ENCODE measurements at places on chromosomes 2 and 18.

- DNase-seq, result peak; percentile 12
These were observed 3.8 kb upstream of the ATP6V1C2 start for GRCh38 chr2:10717628-10718027.

DNA sequence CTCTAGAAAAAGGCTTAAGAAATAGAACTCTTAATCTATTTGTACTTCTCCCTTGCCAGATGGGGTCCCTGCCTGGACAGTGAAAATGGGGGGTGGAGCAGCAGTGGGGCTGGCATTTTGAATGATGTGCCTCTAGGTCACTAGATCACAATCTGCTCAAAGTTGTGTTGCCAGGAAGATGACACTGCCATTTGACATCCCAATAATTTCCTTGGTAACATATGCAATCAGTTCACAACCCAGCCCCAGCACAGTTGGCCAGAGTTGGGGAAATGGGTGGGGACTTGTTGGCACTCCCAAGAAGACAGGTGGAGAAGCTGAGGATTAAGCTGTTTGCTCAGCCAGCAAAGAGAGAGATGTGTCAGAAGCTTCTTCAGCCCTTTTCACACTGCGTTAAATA lies 558.3 kb upstream of the KLHL29 start:
- DNase-seq, result peak; percentile 24

DNA sequence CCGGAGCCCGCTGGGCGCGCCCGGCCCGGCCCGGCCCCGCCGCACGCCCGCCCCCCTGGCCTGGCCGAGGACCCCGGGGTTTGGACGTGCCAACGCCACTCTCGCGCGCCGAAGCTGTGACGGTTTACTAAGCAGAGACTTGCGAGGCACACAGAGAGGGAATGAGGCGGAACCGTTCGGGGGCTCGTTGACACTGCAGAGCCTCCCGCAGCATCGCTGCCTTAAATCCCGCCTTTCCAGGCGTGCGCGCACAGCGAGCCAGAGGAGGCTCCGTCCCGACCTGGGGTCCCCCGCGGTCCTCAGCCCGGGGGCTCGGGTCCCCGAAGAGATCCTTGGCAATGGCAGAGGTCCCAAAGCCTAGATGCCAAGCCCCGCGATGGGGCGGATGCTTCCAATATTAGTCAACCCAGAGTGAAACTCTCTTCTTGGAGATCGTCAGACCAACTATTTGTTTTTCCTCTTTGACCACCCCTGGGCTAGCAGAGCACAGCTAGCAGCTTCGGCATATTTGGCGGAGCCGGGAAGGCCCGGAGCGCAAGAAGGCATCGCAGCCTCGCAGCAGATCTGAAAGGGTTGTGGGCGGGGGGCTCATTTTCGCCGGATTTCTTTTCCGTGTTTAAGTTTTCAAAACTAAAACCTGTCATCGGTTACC lies at the start of gene ZNF385B:
TSS of gene ZNF385B (minus strand) at position 197 of the 652 bp plus-strand sequence.
- peak; percentile 63 for DNase-seq

DNA sequence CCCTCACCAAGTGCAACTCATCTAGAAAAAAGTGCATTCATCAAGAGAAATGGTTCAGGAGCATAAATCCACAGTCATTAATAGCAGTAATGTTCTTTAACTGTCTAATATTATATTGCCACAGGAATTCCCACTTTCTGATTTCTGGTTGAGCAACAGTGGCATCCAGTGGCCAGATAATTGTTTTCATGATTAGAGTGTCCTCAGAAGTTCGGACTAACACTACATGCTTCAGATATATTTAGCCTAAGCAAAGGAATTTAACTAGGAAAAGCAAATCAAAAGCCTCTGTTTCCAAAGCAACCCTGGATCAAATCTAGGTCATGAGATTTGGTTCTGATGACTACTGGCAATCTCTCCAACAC lies 9.8 kb upstream of the ERBB4 start:
- DNase-seq, result peak; percentile 34

DNA sequence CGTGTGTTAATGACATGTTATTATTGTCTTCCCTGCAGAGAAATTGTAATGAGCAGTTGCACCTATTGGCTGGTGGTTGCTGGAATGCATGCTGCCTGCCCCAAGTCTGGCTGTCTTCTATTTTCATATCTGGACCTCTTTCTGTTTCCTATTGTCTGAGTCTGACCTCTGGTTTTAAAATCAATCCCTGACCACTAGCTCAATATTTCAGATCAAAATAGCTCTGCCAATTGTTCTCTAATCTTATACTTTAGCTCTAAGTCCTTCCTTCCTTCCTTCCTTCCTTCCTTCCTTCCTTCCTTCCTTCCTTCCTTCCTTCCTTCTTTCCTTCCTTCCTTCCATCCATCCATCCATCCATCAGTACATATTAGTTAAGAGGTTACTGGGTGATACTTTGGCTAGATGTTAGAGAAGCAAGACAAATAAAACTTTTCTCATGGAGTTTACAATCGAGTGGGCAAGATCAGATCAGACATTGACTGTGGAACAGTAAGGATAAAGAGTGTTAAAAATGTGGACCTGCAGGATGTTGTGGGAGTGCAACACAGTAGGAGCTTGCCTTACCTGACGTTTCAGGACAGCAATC lies 417.1 kb downstream of the SOCS6 start:
- DNase-seq, result no peak

DNA sequence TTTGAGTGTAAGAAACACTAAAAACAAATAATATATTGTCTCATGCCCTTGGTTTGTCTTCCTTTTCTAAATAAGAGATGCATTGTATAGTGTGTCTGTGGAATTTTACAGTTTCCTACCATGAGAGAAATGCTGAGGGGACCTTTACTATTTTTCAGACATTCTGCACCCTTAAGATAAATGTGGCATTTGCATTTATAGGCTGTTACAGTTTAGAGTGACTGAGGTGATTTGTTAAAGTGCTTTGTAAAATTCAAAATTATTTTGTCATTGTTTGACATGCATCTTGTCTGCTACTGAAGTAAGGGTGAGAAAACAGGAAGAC lies 78.9 kb upstream of the ZSWIM2 start:
- no peak for DNase-seq

GRCh38 chr2:31274401-31275075 lies 40.6 kb downstream of the EHD3 start:
- DNase-seq, result no peak

GRCh38 chr2:205235434-205235833 lies 446.9 kb upstream of the NRP2 start:
- DNase-seq, result no peak

- no peak for DNase-seq
These were observed 621.2 kb downstream of the MBD2 start for GRCh38 chr18:53603276-53603675.

- no peak for DNase-seq
These were observed 157.5 kb downstream of the MGAT5 start for GRCh38 chr2:134411279-134411827.

GRCh38 chr2:127231130-127231865 lies 11.2 kb upstream of the CYP27C1 start:
- DNase-seq, result no peak

GRCh38 chr18:77761332-77761731 lies 511.7 kb downstream of the GALR1 start:
- no peak for DNase-seq

GRCh38 chr2:113000436-113000835 lies 4.8 kb upstream of the IL36A start:
- no peak for DNase-seq

DNA sequence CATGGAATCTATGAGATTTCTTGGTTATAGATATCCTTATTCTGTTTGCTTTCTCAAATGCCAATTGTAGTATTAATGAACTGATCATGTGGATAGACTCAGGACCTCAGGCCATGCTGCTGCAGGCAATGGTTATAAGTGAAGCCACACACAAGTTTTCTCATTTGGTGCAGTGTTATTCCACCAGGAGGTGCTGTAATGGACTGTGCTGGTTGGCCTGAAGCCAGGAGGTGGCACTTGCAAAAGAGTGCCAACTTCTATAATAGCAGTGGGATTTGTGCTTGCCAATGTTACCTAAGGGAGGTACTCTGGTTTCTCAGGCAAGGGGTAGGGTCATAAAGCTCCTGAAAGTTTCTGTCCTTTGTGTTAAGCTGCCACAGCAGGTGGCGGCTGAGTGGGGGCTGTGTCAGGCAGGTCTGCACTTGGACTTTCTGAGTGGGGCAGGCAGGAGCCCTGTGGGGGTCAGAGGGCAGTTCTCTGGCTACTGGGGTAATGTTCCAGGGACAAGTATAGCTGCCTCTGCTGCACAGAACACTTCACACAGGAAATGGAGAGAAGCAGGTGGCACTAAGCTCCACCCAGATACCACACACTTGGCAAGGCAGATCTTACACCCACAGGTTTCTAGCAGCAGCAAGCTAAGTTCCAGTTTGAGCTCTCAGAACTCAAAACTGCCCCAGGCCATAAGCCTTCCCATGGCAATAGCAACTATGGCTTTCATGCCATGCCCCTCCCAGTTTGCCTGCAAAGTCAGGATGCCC lies 352.6 kb upstream of the CWC22 start:
- no peak for DNase-seq

GRCh38 chr2:3126911-3127621 lies 250.6 kb downstream of the EIPR1 start:
- peak; percentile 17 for DNase-seq

DNA sequence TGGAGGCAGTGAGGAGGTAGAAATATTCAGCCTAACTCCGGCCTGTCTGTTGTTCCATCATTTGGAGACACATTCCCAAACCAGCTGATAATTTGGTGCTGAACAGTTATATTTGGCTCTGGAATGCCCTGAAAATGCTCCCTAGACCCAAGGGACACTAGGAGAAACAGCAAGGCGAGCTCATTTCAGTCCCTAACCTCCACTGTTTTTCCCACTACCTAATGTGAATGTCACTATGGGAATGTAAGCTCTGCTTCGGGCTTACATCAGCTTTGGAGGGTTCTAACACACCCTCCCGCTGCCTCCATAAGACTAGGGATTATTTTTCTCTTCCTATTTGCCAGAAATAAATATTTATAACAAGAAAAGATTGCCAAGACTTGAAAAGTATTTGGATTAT lies 103.5 kb downstream of the ANTXR1 start:
- DNase-seq, result no peak

GRCh38 chr2:241877989-241878970 lies 8.8 kb downstream of the RTP5 start:
- peak; percentile 85 for DNase-seq

DNA sequence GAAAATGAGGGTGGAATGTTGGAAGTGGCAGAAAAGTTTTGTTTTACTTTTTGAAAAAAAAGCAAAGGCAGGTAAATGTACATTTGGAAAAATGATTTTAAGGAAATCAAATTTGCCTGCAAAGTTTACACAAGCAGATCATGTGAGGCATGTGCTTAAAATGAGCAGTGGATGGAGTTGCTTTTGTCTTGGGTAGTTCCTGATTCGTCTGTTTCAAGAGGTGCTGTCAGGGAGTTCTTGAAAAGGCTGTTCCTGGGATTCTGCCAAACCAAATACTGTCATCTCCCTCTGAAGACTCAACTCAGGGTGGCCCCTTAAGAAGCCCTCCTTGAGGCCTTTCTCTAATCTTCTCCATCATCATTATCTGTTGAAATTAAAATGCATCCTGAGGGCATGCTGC lies 59.0 kb downstream of the TACR1 start:
- no peak for DNase-seq

GRCh38 chr2:10009811-10010781 lies 33.3 kb upstream of the KLF11 start:
- DNase-seq, result peak; percentile 33

GRCh38 chr2:190717764-190718651 lies 69.1 kb downstream of the NAB1 start:
- DNase-seq, result no peak

DNA sequence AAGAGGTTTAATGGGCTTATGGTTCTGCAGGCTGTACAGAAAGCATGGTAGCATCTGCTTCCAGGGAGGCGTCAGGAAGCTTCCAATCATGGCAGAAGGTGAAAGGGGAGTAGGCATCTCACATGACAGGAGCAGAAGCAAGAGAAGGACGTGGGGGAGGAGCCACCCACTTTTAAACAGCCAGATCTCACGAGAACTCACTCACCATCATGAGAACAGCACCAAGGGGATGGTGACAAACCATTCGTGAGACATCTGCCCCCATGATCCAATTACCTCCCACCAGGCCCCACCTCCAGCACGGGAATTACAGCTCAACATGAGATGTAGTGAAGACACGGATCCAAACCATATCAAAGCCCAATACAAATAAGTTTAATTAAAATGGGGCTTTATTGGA lies 113.8 kb downstream of the ATL2 start:
- DNase-seq, result no peak

DNA sequence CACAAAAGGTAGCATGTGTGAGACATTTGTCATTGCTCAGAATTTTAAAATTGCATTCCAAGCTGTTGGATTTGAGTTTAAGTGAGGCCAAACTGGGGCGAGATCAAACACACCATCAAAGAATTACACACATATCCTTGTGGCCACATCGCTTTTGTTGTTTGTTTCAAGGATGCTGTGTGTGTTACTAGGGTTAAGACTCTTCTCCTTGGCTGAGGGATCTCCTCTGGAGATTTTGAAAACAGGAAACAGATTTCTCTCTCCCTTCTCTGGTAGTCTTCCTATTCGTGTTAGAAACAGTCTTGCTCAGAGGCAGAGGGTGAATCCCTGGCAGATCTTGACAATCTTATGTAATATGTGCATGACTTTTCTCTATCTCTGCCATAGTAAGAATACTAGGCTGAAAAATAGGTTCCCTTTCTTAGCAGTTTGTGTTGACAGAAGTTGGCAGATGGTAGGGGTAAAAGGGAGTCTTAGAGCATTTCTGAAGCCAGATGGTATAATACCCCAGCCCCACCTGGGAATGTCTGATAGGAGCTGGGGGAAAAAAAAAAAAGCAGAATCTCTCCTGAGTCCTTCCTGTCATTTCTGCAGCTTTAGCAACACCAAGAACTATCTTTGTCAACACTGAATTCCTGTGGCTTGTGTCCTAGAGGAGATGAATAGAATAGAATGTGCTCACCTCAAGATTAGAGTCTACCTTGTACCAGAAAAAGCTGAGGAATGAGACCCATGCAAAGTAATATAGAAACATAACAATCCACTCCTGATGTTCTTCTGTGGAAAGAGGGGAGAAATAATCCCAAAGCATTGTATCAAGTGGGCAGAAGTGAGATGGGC lies 101.8 kb downstream of the XRCC5 start:
- peak; percentile 32 for DNase-seq

DNA sequence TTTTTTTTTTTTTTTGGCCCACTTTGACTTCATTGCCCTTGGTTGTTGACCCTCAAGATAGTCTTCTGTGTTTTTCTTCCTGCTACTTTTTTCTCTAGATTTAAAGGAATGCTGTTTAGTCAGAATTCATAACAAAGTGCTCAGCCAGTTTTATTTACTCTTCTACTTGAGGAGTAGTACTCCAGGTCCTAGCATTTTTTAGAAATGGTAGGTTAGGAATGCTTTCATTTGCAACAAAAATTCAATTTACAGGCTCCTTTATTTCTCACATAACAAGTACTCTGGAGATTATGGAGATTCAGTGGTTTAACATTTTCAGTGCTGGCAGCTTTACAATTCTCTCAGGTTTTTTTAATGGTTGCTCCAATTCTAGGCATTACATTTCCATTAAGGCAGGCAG lies 58.2 kb downstream of the KIAA1328 start:
- DNase-seq, result no peak

DNA sequence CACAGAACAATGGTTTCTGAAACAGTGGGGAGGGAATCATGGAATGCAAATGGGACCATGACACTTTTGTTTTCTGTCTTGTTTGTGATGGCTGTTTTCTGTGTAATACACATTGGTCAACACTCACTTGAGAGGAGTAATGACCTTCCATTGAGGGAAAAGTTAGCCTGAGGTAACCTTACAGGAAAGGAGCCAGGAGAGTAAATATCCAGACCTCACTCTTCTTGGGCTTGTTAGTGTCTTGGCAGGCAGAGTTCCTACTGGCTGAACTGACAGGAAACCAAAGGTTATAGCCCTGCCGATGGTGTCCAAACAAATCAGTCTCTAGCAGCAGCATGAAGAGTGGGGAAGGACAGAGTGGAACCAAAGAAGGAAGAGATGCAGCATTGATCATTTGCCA lies 17.2 kb upstream of the RPRM start:
- no peak for DNase-seq

- no peak for DNase-seq
These were observed 36.2 kb upstream of the TAF1B start for GRCh38 chr2:9807056-9807455.
